ENCODE measurements at places on chromosomes 16 and 17.
A peak's percentile ranks its signal among the peaks of the same experiment; 100 is the strongest.

DNA sequence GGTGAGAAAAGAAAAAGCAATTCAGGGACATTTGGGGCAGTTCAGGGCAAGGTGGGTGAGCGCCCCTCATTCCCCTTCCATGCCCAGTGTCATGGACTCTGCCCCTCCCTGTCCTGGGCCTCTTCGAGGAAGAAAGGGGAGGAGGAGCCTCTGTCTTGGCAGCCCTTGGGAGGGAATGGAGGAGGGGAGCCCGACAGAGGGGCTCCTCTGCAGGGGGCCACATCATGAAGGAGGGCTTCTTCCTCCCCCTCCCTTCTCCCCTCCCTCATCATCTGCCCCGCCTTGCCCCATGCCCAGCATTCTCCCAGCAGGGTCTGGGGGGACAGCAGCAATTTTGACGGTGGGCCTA is 33.2 kb upstream of the TAC4 start:
- no peak for DNase-seq

DNA sequence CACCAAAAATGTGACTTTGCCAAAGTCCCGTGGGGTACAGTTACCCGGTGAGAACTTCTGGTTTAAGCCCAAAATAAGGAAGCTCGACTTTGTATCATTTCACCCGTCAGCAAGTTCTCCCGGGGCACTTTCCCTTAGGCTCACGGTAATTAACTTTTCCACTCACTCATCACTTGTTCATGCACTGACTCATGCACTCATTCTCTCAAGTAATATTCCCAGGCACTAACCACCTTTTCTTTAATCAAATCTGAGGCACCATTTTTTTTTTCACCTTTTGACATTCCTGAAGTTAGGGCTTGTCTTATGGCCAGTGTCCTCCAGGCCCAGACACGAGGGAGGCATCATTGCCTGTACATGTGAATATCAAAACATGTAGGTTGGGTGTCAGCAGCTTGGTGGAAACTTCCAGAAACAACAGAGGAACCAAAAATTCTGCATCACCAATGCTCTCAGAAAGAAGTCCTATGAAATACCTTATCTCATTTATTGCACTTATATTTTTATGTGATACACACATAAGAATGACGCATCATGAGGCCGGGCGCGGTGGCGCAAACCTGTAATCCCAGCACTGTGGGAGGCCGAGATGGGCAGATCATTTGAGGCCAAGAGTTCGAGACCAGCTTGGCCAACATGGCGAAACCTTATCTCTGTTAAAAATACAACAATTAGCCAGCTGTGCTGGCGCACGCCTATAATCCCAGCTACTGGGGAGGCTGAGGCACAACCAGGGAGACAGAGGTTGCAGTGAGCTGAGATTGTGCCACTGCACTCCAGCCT is 36.1 kb upstream of the ATP2C2 start:
- no peak for DNase-seq

DNA sequence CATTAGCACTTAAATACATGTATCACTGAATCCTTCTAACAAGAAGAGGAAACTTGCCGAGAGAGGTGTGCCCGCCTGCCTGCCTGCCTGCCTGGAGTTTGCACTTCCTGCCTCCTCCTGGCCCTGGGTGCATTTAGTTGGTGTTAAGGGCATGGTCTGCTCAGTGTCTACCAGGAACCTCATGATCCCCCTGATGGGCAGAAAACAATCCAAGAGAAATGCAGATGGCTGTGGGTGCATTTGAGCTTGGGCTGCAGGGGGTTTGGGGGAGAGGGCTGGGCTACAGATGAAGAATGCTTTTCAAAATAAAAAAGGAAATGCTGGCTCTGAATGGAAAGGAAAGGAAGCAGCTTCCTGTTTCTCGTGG is 10.1 kb downstream of the KSR1 start:
- DNase-seq = no peak

- DNase-seq = no peak
These were observed 8.1 kb downstream of the DNAJC7 start for GRCh38 chr17:42009170-42009569.

GRCh38 chr17:1050246-1050995 is 53.5 kb downstream of the TIMM22 start:
- no peak for DNase-seq

- no peak for DNase-seq
These were observed 234.7 kb upstream of the GSE1 start for GRCh38 chr16:85378145-85379040.

DNA sequence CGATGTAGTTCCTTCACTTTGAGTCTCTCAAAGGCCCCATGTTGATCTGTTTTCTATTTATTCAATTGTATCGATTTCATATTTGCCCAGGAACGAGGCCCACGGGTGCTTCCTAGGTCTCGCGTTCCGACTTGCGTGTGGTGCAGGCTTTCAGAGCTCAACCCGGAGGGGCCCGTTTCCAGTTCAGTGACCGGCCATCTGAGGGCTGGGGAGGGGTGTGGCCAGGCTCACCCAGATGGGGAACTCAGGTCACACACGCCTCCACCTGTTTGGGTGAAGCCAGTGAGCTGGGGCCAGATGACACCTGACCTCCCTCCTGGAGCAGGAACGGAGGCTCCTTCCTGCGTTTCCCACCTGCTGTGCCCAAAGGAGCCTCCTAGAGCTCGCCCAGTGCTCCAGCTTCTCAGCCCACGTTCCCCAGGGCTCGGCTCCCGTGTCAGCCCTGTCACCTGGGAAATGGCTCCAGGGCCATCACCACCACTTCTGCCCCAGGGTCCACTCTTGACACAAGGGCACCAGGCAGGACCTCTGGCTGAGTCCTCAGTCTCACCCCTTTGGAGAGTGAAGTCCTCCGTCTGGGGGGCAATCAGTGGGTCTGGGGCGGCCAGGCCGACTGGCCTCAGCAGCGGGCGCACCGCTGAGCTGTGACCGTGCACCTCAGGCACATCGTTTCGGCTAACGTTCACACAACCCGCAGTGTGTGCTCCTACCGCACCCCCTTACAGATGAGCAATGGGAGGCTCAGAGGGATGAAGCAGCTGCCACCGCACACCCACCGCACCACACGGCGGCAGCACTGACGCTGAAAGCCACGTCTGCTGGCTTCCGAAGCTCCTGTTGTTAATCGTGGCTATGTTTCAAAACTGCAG is 18.0 kb downstream of the FOXF1 start:
- DNase-seq = no peak

DNA sequence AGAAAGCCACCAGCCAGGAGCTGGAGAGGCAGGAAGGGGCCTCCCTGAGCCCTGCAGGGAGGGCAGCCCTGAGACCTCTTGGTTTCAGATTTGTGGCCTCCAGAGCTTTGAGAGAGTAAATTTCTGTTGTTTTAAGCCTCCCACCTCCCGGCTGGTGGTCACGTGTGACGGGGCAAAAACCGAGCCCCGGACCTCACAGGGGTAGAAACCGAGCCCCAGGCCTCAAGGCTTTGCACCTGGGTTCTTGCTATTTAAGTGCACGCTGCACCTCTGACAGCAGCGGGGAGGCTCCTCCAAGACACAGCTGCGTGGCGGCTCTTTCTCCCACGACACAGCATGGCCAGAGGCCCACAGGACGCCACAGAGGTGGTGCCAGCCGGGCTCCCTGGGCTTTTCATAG is 17.4 kb upstream of the ZC3H18 start:
- DNase-seq = no peak

GRCh38 chr17:81715872-81716673 is 4.0 kb downstream of the SLC25A10 start:
- no peak for DNase-seq

- peak; percentile 40 for DNase-seq
These were observed 581 bp downstream of the PRKCA start for GRCh38 chr17:66302761-66303626.

- DNase-seq = no peak
These were observed 1.0 kb upstream of the SLC12A4 start for GRCh38 chr16:67969254-67970039.

DNA sequence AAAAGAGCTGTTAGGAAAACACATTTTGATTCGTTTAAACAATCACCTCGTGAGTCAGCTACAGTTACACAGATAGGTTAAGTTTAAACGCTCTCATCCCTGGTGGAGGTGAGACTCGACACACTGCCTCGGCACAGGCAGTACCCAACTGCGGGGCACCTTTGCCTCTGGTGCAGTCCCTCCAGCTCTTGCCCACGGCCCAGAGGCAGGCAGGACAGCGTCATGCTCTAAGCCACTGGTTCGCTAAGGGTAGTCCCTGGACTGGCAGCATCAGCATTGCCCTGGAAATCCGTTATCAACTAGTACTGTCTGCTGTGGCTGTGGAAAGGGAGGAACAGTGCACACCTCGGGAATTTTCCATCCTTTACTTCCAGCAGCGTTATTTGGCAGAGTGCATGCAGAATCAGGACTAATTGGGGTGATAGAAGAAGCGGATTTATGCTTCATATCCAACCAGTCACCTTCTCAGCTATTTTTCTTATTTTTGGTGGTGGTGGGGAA is 3.7 kb upstream of the PIK3R6 start:
- no peak for DNase-seq

DNA sequence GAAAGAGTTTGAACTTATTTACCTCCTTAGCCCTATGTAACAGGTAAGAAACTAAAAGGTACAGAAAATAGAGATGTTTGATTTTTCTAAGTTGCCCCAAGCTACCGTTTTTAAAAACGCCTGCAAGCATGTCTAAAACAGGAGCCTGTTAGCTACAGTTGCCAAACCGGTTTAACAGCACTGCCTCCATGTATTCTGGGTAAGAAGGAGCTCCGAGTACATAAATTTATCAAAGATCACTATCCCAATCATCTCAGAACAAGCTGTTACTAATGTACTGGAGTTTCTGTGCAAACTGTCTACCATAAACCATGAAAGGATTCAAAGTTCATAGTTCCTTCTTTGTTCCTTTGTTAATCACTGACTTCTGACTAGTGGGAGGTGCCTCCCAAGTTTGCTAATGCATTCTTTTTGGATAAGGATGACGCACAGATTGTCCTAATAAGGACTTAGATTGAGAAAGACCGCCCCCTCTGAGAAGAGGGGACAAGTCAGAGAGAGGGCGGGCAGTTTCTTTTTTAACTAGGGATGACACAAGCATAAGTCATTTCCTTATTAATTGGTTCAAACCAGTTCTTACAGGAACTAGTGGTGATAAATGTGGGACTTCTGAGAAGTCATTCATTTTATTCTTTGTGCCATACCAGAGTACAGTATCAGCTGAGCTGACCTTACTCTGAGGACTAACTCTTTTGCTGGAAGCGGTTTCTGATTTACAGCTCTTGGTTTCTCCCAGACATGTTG is 55.3 kb downstream of the TUBD1 start:
- DNase-seq = no peak

DNA sequence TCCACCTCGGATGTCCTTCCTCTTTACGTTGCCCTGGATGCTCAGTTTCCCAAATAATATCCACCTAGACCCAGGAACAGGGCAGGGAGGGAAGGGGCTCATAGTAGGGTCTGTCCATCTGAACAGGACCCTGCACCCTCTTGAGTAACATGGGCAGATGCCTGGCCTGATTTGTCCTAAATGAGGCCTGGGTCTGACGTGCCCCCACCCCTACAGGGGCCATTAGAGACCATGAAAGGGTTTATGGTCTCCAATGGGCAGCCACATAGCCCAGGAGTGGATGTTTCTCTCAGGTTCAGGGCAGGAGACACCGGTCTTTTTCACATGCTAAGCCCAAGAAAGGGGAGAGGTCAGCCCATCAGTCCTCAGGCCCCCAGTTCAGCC is 6.8 kb downstream of the CACNG1 start:
- DNase-seq = no peak

DNA sequence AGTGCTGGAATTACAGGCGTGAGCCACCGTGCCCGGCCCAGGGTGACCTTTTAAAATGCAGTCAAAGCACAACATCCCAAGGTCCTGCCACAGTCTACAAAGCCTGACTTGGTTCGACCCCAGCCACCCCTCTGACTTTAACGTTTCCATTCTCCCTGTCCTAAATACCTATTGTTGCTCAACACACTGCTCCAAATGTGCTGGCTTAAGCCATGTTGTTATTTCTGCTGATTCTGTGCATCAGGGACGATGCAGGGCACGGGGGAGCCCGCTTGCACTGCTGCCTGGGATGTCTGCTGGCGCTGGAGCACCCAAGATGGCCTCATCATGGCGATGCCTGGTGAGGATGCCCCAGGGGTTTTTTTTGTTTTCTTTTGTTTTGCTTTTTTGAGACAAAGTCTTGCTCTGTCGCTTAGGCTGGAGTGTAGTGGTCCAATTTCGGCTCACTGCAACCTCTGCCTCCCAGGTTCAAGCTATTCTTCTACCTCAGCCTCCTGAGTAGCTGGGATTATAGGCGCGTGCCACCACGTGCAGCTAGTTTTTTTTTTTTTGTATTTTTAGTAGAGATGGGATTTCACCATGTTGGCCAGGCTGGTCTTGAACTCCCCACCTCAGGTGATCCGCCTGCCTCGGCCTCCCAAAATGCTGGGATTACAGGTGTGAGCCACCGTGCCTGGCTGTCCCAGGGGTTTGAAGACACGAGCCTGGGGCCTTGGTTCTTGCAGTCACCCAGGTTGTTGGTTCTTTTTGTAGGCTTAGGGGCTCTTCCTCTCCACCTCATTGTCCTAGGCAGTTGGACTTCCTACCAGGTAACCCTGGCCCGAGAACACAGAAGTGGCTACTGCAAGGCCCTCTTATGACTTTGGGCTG is 22.9 kb downstream of the TMC7 start:
- no peak for DNase-seq

DNA sequence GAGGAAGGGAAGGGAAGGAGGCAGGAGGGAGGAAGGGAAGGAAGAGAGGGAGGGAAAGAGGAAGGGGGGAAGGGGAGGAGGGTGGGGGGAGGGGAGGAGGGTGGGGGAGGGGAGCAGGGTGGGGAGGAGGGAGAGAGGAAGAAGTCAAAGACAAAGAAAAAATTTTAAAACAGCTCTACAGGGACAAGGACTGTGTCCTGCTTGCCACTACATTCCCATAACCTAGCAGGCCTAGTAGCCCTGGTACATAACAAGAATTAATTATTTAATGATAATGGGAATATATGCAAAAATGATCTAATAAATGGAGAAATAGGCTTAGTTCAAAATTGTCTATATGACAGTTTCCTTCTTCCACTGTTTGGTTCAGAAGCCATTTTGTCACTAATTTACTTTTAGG is 47.6 kb upstream of the NOG start:
- DNase-seq = no peak

- no peak for DNase-seq
These were observed 110.4 kb upstream of the HAS3 start for GRCh38 chr16:68995011-68995504.

DNA sequence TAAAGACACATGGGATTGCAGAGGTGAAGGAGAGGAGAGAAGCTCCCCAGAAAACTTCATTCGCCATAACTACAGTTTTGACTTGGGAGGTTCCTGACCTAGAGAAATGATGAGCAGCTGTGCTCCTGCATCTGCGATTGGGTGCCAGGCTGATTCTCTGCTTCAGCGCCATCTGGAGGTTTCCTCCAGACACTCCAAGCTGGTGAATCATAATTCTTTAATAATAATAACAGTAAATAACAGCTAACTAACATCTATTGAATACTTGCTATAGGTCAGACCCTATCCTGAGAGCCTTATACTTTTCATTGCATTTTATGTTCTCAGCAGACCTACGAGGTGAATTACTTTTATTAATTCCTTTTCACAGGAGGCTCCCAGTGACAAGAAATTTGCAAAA is 575.8 kb downstream of the TOX3 start:
- no peak for DNase-seq

GRCh38 chr17:3918372-3919122 is 2.3 kb upstream of the P2RX1 start:
- no peak for DNase-seq

GRCh38 chr16:85402910-85403692 is 210.0 kb upstream of the GSE1 start:
- no peak for DNase-seq
